NCI-H1417 treated with DMSO at 0.1 percent for 48 hours (cell line): ENCODE measurements at places on chromosomes 5 and 9.

DNA sequence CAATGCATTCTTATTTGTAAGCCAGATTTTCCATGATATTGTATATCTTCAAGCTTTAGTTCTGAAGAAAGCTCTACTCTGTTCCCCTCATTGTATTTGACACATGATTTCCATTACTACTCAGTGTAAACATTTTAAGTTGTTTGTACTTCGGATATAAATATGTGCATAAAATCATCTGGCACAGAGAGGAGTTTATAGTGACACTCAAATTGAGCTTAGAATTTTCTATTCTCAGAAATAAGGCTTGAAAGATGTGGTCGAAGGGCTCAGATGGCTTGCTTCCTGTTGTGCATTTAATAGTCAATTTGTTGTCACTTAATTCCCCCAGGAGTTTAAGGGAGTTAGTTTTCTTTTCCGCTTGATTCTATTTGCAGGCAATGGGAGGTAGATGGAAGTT, 88.8 kb downstream of the PPIC start:
- no peak for DNase-seq

- DNase-seq, result no peak
Measured at GRCh38 chr5:106854922-106855321, 815.8 kb downstream of the EFNA5 start.

GRCh38 chr9:119052339-119053030, 316.8 kb downstream of the BRINP1 start:
- DNase-seq, result no peak

DNA sequence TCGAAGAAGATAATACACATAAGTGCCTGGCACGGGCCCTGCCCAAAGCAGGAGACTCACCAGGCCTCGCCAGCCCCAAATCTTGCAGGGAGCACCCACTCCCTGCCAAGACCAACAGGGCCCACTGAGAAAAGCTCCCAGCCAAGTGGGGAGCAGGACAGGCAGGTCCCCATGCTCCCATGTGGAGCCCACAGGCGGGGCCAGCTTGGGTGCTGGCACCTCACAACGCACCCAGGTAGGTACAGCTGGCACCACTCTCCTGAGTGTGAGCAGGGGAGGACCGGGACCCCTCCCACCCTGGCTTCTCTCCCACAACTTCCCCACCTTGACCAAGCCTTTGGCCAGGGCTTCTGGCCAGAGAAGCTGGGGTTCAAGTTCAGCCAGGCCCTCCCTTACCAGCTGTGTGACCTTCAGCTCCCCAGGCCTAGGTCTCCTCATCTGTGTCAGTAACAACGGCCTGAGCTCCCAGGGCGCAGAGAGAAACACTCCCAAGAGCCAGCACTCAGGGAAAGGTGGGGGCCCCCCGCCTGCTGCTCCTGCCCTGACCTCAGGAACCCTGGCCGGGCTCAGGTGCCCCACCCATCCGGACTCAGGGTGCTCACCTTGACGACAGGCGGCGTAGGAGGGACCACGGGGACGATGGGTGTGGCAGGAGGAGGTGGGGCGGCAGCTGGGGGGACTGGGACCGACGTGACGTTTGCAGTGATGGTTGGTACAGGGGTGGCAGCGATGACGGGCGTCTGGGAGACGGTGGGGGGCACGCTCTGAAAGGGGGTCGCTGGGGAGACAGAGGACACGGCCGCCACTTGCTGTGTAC, 17.8 kb downstream of the BRD3 start:
- no peak for DNase-seq

GRCh38 chr9:110620726-110621125, 41.2 kb upstream of the SVEP1 start:
- no peak for DNase-seq

- no peak for DNase-seq
Measured at GRCh38 chr5:134460551-134460950, 48.9 kb upstream of the CDKN2AIPNL start.

DNA sequence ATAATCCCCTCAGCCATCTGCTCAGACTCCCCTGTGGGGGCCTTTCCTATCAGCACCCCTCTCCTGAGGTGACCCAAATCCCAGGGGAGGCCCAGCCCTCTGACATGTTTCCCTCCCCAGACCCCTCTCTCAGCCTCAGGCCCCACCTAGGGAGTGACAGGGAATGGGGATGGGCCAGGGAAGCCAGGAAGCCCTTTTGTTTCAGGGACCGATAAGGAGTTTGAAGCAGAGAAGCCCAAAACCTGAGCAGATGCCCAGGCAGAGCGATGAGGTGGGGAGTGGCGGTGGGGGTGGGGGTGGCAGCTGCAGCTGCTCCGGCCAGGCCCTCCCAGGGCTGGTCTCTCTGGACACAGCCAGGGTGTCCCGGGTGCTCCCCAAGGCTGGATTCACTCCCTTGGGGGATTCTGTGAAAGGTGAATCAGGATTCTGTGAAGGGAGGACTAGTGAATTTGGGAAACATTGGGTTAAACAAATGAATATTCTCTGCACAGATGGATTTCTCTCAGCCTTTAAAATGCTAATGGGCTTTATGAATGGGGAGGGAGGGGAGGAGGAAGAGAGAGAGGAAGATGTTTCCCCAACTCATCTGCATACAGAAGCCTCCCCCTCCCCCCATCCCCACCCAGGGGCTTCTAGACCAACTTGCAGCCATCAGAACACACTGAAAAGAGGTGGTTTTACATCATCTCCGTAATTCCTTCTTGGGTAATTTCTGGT, 17.4 kb downstream of the AKNA start:
- DNase-seq, result no peak

GRCh38 chr9:92977279-92977678, 30.0 kb downstream of the FGD3 start:
- no peak for DNase-seq

DNA sequence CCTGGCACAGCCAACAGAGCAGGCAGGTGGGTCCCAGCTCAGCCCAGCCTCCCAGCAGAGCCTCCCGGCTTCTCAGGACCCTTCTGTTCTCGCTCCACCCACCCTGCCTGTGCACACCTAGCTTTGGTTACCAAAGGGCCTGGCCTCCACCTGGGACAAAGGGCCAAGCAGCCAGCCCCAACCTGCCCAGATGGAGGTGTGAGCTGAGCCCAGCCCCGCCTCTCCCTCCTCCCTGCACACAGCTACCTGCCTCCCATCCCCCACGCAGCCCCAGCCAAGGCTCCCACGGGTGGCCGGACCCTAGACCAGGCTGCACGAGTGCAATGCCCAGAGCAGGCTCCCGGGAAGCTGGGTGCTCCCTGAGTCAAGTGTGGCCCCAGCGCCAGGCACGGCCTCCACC, 5.6 kb downstream of the TPRN start:
- DNase-seq, result no peak

GRCh38 chr5:87156631-87157030, 111.1 kb upstream of the RASA1 start:
- DNase-seq, result no peak

DNA sequence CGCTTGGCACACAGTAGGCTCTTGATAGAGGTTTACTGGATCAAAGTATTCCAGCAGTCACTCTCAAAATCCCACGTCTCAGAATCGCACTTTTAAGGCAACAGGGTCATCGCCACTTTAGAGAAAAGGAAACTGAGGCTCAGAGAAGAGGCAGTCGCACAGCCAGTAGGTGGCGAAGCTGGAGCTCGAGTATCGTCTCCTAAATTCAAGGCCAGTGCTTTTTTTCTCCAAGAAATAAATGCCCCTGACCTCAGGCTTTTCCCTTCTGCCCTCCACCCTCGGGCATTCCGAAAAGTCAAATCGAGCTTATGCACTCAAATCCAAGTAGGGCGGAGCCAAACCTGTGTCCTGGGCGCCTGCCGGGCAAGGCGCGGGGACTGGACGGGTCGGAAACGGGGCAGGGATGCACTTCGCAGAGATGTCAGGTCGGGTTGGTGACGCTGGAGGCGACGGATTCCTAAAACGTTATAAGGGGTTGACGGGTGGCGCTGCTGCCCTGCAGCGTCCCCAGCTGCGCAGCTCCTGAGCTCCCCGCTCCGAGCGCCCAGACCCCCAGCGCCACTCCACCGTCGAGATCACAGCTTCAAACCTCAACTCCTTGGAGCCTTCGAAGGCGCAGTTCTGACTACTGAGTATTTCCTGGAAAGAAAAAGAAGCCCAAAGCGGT, 4.7 kb upstream of the FOXB2 start:
- no peak for DNase-seq

DNA sequence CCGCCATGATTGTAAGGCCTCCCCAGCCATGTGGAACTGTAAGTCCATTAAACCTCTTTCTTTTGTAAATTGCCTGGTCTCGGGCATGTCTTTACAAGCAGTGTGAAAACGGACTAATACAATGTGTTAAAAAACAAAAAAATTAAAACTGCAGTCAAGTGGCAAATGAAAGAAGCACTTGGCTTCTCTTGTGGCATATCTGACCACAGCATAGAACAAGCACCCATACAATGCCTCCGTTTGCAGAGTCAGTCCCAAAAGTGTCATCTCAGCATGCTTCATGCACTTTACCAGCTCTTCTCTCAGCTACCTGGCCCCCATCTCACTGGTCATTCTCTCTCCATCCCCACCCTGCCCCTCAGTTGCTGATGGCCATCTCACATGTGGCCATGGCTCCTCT, 51.1 kb upstream of the DAPK1 start:
- DNase-seq, result no peak
